Stimulated activated CD4-positive, alpha-beta T cell treated with anti-CD3 and anti-CD28 coated beads, Interleukin-1b, Interleukin-23, amount 100 ng/mL, for 24 hours (primary cell): ENCODE measurements at places on chromosomes 12 and 14.

- no peak for DNase-seq
Measured at GRCh38 chr14:34365309-34365915, 96.6 kb downstream of the SPTSSA start.

DNA sequence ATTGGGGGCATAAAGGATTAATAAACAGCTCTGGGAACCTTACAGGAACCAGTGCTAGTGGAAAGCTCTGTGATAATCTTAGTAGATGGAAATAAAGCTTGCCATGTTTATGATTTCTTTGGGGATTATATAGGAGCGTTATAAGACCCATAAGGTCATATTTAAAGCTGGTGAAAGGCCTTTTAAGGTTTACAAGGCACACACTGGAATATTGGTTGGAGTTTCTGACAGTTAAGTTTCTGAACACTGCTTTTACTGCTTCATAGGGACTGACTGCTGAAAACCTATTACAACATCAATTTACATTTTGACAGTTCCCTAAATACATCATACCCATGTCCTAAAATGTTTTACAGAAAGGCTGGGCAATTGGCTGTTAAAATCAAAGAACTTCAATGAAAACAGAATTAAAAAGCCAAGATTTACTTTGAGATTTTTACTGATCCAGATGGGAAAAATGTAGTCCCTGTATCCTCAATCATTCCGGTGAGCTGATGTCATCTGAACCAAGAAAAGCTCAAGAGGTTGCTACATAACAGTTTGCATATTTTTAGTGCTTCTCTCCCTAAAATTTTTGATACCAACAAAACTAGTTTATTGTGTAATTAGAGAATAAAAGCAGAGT lies 153.7 kb upstream of the IGF1 start:
- no peak for DNase-seq

GRCh38 chr12:32451816-32452215 lies 52.5 kb downstream of the FGD4 start:
- no peak for DNase-seq

DNA sequence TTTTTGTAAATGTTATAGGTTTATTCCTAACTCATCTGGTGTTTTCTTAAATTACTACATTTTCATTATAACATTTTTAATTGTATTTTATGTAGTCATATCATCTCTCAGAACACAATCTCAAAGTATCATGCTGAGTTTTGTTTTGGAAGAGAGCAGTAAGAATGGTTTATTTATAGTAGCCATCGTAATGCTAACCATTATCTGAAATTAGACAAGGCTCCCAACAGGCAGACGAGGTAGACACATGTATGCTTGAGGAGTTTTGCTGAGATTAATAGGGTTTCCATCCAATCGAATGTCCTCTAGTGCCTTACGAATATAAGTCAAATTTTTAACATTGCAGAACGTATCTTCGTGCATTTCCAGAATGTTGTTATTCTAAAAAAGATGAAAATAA lies 9.0 kb upstream of the CCER1 start:
- DNase-seq: no peak

DNA sequence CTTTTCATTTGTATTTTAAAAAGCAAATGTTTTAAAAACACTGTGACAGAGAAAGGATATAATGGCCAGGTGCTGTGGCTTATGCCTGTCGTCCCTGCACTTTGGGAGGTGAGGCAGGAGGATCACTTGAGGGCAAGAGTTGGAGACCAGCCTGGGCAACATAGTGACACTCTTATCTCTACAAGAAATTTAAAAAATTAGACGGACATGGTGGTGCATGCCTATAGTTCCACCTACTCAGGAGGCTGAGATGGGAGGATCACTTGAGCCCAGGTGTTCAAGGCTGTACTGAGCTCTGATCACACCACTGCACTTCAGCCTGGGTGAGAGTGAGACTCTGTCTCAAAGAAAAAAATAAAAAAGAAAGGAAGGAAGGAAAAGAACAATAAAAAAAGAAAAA lies 7.8 kb downstream of the RFX4 start:
- no peak for DNase-seq

DNA sequence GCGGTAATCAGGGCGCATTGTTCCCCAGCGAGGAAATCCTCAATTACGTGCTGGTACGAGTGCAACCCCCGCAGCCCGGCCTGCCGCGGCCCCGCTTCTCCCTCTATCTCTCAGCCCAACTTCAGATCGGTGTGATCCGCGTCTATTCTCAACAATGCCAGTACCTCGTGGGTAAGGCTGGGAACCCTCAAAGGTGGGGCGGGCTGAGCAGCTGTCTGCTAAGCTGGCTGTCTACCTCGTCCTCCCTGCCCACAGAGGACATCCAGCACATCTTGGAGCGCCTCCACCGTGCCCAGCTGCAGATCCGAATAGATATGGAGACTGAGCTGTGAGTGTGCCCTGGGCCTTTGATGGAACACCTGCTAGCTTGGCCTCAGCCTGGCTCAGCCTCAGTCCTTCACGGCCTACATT lies 996 bp downstream of the REC8 start:
- DNase-seq: no peak

DNA sequence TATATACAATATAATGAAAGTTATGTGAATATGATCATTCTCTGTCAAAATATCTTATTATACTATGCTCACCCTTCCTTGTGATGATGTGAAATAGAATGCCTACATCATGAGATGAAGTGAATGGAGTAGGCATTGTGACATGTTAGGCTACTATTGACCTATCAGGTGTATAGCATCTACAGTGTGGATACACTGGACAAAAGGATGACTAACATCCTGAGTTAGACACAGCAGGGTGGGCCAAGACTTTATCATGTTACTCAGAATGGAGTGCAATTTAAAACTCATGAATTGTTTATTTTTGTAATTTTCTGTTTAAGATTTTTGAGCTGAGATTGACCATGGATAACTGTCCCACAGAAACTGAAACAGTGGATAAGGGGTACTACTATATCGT lies 53.4 kb upstream of the NAV3 start:
- DNase-seq: no peak

DNA sequence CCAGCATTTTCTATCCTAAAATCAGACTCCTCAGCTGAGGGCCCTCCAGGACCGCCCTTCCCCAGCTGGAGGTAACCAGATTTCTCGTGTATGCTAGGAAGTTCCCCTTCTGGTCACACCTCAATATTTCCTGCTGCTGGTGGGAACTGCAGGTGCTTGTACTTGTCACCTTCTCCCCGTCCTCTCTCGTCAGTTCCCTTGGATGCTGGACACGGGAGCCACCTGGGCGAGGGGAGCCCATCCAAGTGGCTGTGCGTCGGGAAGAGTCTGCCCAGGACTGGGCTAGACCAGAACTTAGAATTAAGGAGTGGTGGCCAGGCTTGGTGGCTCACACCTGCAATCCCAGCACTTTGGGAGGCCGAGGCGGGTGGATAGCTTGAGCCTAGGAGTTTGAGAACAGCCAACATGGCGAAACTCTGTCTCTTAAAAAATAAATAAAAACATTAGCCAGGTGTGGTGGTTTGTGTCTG lies 23.2 kb upstream of the KIF26A start:
- no peak for DNase-seq

GRCh38 chr12:111424189-111424792 lies 18.6 kb downstream of the SH2B3 start:
- no peak for DNase-seq

GRCh38 chr12:84929501-84929900 lies 16.9 kb upstream of the SLC6A15 start:
- no peak for DNase-seq

DNA sequence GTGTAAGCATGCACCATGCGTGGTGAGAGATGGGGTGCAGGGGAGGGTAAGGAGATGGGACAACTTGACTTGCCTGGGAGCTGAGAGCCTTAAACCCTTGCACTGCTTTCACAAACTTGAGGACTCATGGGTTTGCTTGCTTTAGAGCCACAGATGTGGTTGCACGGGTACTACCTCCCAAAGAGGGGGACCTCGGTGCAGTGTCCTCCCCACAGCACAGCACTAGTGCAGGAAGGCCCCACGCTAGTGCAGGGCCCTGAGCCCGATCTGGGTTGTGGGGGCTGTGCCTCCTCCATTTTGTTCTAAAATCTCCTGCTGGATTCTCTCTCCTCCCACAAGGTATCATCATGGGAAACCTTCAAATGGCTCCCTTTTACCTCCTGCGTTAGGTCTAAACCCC lies 11.2 kb downstream of the KRT72 start:
- DNase-seq: no peak

DNA sequence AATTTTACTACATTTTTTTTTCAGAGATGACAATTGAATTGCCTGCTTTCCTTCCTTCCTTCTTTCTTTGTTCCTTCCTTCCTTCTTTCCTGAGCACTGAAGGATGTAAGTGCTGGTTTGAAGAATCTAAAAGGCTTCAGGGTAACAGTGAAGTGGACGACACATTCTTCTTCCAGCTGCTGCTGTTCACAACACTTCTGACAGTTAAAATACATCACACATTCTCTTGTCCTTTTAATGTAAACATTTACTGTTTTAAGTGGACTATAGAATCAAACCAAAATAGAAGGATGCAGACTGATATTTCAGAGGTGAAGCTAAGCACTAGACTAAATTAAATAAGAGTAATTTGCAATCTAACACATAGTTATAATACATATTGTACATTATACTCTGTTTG lies 151.5 kb downstream of the MSRB3 start:
- no peak for DNase-seq

- DNase-seq: no peak
Measured at GRCh38 chr12:52120951-52121823, 41.7 kb downstream of the SMIM41 start.

DNA sequence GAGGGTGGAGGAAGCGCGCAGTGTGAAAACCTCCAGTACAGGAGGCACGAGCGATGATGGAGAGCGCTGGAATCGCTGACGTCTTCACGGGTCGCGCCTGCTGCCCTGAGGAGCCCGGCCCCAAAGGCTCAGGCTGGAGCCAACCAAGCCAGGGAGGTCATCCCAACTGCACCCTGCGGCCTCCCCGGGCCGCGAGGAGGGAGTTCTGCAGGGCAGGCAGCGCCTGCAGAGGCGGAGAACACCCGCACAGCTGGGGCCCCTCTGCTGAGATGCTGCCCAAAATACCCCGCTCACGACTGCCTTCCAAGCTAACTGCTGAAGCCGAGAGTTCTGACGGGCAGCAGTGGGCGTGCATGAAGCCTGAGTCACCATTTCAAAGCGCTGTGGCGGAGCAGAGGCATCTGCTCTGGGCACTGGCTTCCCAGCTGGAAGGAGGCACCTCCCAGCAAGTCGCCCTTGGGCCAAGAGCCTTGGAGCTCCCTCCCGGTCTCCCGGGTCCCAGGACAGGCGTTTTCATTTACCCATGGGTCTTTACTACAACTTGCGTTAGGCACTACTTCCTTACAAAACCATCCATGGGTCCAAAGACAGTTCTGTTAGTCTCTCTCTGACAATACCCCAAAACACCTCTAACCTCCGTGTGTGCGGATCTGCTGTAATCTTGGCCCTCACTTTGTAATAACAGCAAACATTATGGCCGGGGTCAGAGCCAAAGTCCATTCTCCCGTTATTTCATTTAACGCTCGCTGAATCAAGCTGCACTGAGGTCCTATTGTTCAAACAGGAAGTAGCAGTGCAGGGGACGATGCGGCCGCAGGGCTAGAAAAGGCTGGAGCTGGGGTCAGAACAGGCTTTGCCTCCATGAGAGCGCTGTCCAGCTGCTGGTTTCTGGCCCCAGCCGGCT lies 60.1 kb upstream of the RIMBP2 start:
- peak; percentile 60 for DNase-seq

DNA sequence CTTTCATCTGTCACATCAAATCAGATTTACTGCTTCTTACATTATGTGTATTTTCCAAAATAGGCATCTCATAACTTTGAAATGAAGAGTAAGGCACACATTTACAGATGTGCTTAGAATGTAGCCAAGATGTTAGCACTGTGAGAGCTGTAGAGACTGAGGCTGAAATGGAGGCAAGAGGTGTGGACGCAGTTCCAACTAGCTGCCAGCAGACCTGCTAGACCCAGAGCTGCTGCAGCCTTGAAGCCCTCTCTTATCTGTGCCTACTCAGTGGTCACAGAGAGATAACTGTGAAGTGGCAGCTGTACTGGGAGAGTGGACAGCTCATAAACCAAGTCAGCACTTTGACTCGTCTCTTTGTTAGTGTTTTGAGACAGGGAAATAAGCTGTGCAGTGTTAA lies 470.9 kb downstream of the CCER1 start:
- DNase-seq: no peak

- no peak for DNase-seq
Measured at GRCh38 chr12:119222222-119222951, 43.7 kb downstream of the HSPB8 start.

DNA sequence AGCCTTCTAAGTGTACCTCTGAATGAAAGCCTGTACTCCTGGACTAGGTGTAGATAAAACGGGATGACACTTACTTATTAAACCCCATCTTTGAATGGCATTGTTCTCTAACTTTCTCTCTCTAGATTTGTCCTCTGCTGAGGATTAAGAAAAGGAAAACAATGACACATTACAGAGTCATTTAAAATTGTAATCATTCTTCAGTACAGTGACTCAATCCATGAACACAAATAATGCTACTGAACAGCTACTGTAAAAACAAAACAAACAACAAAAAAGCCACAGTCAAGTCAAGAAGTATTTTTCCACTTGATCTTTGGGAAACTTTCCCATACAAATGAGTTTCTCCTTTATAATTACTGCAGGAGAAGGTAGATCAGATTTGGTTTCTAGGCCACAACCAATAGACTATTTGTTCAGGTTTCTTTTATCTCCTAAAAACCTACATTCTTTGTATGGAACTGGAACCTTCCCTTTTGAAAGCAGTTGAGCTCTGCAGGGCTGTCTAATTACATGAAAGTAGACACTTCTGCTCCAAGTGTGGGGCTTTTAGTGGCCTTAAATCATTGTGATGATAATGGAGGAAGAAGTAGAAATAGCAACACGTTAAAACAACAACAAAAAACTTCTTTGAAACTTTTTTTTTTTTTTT lies 219.1 kb downstream of the ESR2 start:
- DNase-seq: no peak

GRCh38 chr12:51424662-51425539 lies at the start of gene SLC4A8:
TSS of gene SLC4A8 (plus strand) at chr12:51424831. CDS start at chr12:51424988, 157 bp downstream.
- peak; percentile 36 for DNase-seq

DNA sequence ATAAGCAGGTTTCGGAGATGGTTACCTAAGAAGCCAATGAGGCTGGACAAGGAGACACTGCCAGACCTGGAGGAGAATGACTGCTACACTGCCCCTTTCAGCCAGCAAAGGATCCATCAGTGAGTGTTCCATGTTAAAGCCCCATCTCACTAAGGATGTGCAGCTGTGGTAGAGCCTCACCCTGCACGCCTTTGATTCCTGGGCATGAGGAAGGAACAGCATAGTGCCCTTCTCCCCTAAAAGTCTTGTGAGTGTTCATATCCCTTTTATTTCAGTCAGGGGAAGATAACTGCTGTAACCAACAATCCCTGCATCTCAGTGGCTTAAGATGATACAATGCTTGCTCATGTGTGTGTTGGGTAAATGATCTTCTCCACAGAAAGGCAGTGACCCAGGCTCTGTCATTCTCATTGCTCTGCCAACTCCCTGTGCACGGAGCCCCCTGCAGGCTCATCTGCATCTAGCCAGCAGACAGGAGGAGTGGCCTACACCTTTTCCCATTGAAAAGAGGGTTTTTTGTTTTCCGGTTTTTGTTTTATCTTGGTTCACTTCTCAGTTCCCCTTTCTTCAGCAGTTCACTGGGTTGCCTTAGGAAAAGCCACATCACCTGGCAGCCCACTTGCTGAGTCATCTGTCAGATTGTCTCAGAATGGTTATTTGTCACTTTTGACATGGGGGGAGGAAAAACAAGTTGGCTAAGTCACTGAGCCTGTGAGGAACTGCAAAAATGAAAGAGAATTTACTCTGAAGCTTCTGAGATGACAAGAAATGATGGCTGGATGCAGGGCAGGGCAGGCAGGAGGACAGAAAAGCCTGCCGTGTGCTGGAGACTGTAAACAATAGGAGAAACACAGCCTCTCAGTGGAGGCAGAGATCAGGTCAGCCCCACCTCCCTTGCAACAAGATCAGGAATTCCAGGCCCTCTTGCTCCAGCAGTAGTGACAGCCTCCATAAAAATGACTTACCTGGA lies 193.3 kb downstream of the ANO4 start:
- no peak for DNase-seq
